ENCODE measurements at places on chromosomes 6 and 20.

DNA sequence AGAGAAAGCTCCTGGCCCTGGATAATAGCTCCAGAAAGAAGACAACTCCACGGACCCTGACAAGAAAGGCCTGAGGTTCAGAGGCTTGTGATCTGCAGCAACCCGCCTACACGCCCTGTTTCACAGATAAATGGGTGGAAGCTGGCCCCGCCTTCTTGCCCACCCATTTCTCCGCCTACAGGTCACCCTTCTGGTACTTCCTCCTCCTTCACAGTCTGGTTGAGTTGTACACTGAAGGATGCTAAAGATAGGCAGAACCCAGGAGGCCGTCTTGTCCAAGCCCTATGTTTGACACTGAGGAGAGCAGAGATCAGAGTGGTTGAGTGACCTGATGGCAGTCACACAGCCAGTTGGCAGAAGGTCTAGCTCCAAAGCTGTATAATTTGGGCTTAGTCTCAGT lies 34.2 kb upstream of the MDGA1 start:
- DNase-seq: peak; percentile 63

GRCh38 chr6:123641497-123641896 lies 4.7 kb upstream of the TRDN start:
- DNase-seq: no peak

- DNase-seq: peak; percentile 39
Observed at GRCh38 chr20:49482621-49483017, at the start of gene KCNB1. Gene KCNB1, minus strand, starts transcription at chr20:49482668. Its CDS starts 188 bp downstream, at chr20:49482480.

DNA sequence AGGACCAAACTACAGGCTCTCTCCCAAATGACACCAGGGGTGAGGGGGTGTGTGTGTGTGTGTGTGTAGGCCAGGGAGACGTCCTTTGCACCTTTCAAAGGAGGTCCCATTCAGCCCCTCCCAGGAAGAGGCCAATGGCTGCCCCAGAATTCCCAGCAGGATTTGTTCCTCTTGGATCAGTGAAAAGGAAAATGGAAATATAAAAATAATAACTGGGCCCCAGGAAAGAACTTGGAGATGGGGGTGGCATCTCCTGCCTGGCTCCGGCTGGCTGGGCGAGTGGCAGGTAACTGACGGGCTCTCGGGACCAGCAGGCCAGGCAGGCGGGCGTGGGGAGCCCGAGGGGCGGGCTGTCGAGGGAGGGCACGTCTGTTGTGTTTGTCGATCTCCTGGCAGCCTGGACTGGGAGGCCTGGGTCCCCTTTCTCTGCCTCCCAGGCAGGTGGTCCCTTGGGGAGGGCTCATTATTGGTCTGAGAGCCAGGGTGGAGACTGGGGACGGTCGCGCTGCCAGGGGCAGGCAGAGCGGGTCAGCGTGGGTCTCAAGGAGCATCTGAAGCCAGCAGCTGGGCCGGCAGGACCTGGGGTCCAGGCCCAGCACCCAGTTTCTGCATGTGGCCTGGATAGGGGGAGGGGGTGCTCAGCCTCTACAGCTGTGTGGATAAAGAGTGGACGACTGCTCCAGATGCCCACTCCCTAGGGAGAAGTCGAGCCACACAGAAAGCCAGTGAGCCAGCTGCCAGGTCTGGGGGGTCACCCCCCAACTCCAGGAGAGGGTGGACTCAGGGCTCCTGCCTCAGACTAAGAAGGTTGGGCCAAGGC lies 3.1 kb downstream of the NOL4L start:
- no peak for DNase-seq

- no peak for DNase-seq
Observed at GRCh38 chr6:125307964-125308615, 6.3 kb upstream of the HDDC2 start.

- no peak for DNase-seq
Observed at GRCh38 chr20:57031867-57032355, 234.5 kb downstream of the BMP7 start.

DNA sequence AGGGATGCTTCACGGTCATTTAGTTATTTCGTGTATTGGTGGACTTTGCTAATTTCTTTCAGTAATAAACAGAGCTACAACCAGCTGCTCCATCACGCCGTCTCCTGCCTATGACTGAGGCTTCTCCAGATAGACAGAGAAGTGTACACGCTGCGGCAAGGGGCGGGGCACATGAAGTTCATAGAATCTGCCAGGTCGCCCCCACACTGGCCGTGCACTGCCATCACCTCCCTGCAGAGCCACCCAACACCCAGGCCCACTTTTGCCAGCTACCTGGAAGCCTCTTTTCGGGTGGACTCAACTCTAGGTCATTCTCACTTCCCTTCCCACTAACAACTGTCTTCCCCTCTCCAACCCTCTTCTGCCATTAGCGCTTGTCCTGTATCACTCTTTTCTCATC lies 88.4 kb downstream of the SULF2 start:
- DNase-seq: no peak

GRCh38 chr6:56299916-56300315 lies 52.5 kb upstream of the COL21A1 start:
- no peak for DNase-seq

GRCh38 chr6:132715204-132715603 lies 1.3 kb upstream of the VNN1 start:
- DNase-seq: no peak

GRCh38 chr6:113403966-113404595 lies 453.1 kb upstream of the MARCKS start:
- no peak for DNase-seq

DNA sequence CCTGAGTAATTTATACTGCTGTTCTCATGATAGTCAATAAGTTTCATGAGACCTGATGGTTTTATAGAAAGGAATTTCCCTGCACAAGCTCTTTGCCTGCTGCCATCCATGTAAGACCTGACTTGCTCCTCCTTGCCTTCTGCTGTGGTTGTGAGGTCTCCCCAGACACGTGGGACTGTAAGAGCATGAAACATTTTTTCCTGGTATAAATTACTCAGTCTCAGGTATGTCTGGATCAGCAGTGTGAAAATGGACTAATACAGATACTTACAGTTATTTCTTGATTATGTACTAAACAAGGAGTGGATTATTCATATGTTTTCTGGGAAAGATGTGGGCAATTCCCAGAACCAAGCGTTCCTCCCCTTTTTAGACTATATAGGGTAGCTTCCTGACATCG lies 1.9 kb upstream of the TRIM38 start:
- peak; percentile 32 for DNase-seq

DNA sequence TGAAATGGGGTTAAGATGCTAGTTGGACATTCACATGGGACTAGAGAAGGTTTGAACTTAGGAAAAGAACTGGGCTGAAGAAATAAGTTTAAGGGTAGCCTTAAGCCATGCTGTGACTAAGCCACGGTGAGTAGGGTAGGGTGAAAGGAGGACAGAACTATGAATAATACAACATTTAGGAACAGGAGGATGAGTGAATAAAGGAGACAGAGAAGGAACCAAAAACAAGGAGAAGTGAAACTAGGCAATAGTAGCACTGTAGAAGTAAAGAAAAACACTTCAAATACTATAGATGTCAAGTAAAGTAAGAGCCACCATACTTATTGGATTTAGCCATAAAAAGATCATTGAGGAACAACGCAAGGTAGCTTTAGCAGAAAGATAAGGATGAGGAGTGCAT lies 111.2 kb downstream of the KCNQ5 start:
- DNase-seq: no peak

- no peak for DNase-seq
Observed at GRCh38 chr6:52640170-52640569, 30.7 kb upstream of the TMEM14A start.

All from stimulated activated CD4-positive, alpha-beta T cell treated with anti-CD3 and anti-CD28 coated beads, Interleukin-4, amount 100 ng/mL, for 1 hour (primary cell).